ENCODE measurements at places on chromosomes 7 and 10. TPM values are rescaled to one million over a fixed set of nuclear protein-coding genes. Genes with fewer than 3 reads are reported as not detected.

CACNB2 gene
- total RNA-seq = 0.96 TPM

GRCh38 chr7:96089511-96089910 is 232.4 kb downstream of the SLC25A13 start:
- no peak overlapping the region for H3K27ac ChIP-seq
- H3K4me3 ChIP-seq = no peak overlapping the region
- H3K27me3 ChIP-seq = no peaks in the 10 kb centered on the region
- H3K36me3 ChIP-seq = no peaks in the 10 kb centered on the region
- peaks cover 2% of the 10 kb centered on the region for H3K4me1 ChIP-seq

DNA sequence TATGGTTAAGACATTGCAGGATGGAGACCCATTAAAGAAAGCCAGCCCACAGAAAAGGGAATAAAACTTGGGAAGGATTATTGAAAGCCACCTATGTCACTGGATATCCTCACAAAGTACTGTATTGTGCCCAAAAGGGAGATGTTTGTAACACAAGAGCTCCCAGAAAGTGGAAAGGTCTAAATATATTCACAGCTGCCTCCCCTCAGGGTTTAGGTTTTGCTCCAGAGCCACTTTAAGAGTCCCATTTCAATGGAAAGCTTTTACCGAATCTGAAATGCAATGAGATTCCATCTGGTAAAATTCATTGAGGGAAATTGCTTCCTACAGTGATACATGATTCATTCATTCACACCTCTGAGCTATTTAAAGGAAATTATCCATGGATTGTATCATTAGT is 176.4 kb downstream of the XPNPEP1 start:
- H3K4me3 ChIP-seq = no peak overlapping the region
- no peaks in the 10 kb centered on the region for H3K4me1 ChIP-seq
- no peak overlapping the region for H3K27ac ChIP-seq
- no peaks in the 10 kb centered on the region for H3K27me3 ChIP-seq

DNA sequence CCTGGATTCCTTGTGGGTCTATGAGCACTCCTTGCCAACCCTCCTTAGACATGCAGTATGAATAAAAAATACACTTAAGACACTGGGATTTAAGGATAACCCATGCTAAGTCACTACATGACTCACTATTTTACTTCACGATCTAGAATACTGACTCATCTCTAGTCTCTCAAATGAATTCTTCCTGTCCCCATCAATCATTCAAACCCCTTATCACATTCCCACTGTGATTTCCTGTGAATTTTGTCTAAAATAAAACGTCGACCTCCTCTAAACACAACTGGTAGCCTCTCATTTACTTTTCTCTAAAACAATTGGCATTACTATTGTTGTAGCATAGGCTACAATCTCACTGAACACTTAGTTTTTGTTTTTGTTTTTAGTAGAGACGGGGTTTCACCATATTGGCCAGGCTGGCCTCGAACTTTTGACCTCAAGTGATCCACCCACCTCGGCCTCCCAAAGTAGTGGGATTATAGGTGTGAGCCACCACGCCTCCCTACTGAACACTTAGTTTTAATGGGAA is 3.9 kb upstream of the IQUB start:
- peaks cover 2% of the 10 kb centered on the region for H3K36me3 ChIP-seq
- H3K4me3 ChIP-seq = no peak overlapping the region
- no peaks in the 10 kb centered on the region for H3K27me3 ChIP-seq
- H3K4me1 ChIP-seq = peaks cover 6% of the 10 kb centered on the region
- H3K27ac ChIP-seq = no peak overlapping the region

DNA sequence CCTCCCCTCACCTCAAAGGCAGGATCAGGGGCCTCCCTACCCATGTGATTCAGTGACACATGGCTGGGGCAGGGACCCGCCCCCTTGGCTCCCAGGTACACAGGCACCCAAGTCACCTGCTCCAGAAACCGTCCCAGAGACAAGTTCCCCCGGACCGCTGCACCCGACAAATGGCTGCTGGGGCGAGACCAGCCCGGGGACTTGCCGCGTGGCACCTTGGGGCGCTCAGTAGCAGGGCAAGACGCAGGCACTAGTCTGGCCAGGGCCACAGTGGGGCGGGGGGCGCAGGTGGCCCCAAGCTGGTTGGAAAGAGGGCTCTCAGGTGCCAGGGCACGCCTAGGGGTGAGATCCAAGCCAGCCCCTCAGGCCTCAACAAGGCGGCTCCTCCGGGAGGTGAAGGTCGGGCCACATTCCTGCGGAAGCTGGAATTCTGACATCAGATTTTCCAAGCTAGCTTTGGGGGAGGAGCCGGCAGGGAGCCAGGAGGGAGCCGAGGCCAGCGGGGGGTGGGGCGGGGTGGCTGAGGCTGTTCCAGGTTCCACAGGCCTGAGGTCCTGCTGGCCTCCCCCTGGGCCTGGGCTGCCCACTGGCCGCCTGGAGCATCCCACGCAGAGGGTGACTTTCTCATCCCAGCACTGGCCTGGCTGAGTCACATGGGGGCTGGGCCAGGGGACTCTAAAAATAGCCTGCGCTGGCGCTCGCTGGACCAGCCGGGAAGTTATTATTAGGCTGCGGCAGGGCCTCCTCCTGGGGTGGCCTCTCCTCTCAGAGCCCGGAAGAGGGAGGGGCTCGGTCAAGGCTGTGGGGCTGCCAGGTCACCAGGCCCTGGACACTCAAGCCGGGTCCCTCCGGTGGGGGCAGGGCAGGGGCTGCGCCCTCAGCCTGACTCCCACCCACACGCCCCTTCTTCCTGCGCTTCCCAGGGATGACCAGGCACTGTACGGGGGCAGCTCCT is 20.5 kb upstream of the INPP5A start:
- H3K36me3 ChIP-seq = no peaks in the 10 kb centered on the region
- H3K4me1 ChIP-seq = peaks cover 58% of the 10 kb centered on the region
- H3K27me3 ChIP-seq = no peaks in the 10 kb centered on the region
- H3K4me3 ChIP-seq = peak overlapping the region; percentile 45

CRYGN gene
- not detected for total RNA-seq

GRCh38 chr10:71868192-71868697 is 17.2 kb upstream of the PSAP start:
- no peak overlapping the region for H3K4me3 ChIP-seq
- peak; percentile 44 for DNase-seq
- H3K27ac ChIP-seq = no peak overlapping the region
- H3K27me3 ChIP-seq = no peaks in the 10 kb centered on the region
- H3K4me1 ChIP-seq = no peaks in the 10 kb centered on the region

- H3K36me3 ChIP-seq = no peaks in the 10 kb centered on the region
- DNase-seq = no peak
- no peaks in the 10 kb centered on the region for H3K4me1 ChIP-seq
- no peak overlapping the region for H3K4me3 ChIP-seq
- H3K27me3 ChIP-seq = no peaks in the 10 kb centered on the region
These were observed 6.6 kb upstream of the PITRM1 start for GRCh38 chr10:3179174-3179573.

SMKR1 gene
- not detected for total RNA-seq

ECHDC3 gene
- 12.2 TPM for total RNA-seq

CFTR gene
- 0.21 TPM for total RNA-seq

ACSL5 gene
- total RNA-seq = 9.3 TPM

GIMAP2 gene
- total RNA-seq = 12.3 TPM

GRCh38 chr10:29157321-29157720 is 131.5 kb upstream of the LYZL1 start:
- DNase-seq = no peak
- no peak overlapping the region for H3K27ac ChIP-seq
- no peaks in the 10 kb centered on the region for H3K36me3 ChIP-seq
- no peaks in the 10 kb centered on the region for H3K27me3 ChIP-seq

DNA sequence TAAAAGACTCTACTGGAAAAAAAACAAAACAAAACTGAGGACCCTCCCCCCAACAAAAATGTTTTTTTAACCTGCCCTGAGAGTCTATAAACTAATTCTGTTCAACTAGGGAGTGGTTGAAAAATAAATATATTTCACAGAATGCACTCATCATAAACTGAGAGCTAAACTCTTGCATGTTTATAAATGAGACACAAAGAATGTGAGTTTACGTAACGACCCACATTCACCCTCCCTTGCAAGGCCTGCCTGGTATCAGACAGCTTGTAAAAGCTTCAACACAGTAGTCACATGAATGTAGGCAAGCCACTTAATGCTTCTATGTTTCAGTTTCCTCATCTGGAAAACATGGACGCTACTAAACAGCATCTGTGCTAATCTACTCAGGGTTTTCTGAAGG is 50.3 kb downstream of the JAZF1 start:
- H3K27me3 ChIP-seq = no peaks in the 10 kb centered on the region
- no peaks in the 10 kb centered on the region for H3K36me3 ChIP-seq
- DNase-seq = no peak
- no peak overlapping the region for H3K4me3 ChIP-seq
- H3K27ac ChIP-seq = no peak overlapping the region
- H3K4me1 ChIP-seq = no peaks in the 10 kb centered on the region

DNA sequence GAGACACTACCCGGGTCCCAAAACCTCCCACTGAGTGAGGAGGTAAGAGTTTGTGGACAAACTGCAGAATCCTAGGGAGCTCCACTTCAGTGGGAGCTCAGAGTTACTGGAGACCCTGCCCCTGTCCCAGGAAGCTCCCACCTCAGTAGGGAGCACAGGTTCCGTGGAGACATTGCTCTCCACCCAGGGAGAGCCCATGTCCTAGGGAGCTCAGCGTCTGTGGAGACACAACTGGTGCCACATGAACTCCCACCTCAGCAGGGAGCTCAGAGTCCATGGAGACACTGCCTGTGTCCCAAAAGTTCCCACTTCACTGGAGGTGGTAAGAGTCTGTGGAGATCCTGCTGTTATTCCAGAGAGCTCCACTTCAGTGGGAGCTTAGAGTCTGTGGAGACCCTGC is 6.3 kb downstream of the MYO1G start:
- H3K36me3 ChIP-seq = peaks cover 2% of the 10 kb centered on the region
- no peak overlapping the region for H3K4me3 ChIP-seq
- H3K4me1 ChIP-seq = no peaks in the 10 kb centered on the region
- DNase-seq = no peak
- no peaks in the 10 kb centered on the region for H3K27me3 ChIP-seq

GRCh38 chr7:4800926-4801838 is 25.8 kb downstream of the AP5Z1 start:
- no peaks in the 10 kb centered on the region for H3K27me3 ChIP-seq
- no peak overlapping the region for H3K4me3 ChIP-seq
- no peaks in the 10 kb centered on the region for H3K36me3 ChIP-seq
- peaks cover 3% of the 10 kb centered on the region for H3K4me1 ChIP-seq
- no peak for DNase-seq
- no peak overlapping the region for H3K27ac ChIP-seq

DNA sequence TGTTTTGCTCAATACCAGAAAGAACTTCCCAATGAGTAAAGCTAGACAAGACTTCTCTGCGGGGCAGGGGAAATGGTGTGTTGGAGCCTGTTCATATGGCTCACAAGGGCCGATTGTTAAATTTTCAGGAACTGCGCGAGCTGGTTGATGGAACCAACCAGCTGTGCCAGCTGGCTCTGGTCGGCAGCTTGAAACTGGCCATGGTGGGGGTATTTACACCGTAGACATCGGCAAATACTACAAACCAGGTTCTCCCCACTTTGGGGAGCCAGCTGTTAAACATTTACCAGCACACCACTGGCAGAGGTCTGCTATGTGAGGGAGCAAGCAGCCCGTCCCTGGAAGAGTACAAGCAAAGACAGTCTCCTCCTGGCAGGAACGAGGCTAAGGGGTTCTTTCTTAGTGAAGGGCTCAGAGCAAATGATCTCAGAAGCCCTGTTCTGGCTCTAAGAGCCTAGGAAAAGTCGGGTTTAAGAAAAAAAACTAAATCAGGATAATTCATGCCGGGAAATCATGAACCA is 8.8 kb upstream of the ZMIZ1 start:
- no peaks in the 10 kb centered on the region for H3K36me3 ChIP-seq
- H3K27ac ChIP-seq = no peak overlapping the region
- H3K4me1 ChIP-seq = no peaks in the 10 kb centered on the region

GRCh38 chr7:118429141-118429540 is 204.6 kb downstream of the ANKRD7 start:
- no peaks in the 10 kb centered on the region for H3K4me1 ChIP-seq
- no peaks in the 10 kb centered on the region for H3K27me3 ChIP-seq
- no peak overlapping the region for H3K4me3 ChIP-seq
- no peak overlapping the region for H3K27ac ChIP-seq

PON1 gene
- not detected for total RNA-seq

DNA sequence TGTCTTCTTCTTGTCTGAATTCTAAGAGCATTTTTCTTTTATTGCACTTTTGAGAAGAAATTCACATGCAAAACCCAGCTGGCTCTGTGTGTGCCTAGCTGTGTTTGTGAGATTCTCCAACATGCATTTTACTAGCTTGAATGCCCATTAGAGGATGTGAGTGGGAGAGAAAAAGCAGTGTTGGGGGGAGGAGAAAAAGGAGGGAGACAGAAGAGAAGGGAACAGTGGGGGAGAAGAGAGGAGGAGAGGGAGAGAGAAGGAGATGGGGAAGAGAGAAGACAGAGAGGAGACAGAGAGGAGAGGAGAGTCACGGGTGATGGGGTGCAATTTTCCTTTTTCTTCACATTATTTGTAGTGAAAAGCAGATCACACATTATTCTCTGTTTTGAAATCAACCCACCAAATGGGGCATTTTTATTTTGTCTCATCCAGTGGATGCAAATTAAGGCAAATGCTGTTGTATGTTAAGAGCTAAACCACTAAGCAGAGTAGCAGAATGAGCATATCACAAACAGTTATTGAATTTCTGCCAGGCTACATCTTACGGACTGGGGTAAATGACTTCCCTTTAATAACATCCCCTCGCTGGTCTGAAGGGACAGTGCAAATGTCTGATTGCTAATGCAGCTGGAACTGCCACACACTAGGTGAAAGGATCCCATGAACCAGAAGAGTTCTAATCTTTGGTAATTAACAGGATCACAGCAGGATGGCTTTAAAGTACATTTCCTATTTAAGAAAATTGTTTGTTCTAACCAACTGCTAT is 849 bp downstream of the LRRN3 start:
- H3K4me3 ChIP-seq = peak overlapping the region; percentile 61
- no peaks in the 10 kb centered on the region for H3K27me3 ChIP-seq
- H3K27ac ChIP-seq = no peak overlapping the region
- DNase-seq = no peak
- peaks cover 3% of the 10 kb centered on the region for H3K4me1 ChIP-seq

DNA sequence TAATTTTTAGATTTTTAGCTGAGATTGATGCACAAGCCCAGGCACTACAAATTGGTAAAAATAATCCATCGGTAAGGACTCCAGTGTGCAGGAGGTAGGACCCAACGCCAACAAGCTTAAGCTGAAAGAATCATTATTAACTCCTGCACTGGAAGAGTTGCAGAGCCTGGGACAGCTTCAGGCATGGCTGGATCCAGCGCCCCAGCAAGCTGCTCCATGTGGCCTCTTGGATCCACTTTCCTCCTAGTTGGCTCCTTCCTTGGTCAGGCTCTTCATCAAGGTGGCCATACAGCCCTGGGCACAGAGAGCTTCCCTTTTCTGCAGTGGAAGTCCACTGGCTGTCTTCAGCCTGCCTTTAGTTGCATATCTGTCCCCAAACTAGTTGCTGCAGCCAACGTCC is 497.4 kb upstream of the FOXK1 start:
- H3K27me3 ChIP-seq = no peaks in the 10 kb centered on the region
- DNase-seq = no peak
- H3K27ac ChIP-seq = no peak overlapping the region
- no peak overlapping the region for H3K4me3 ChIP-seq
- no peaks in the 10 kb centered on the region for H3K36me3 ChIP-seq
- H3K4me1 ChIP-seq = peaks cover 7% of the 10 kb centered on the region
